ENCODE measurements at places on chromosomes 2 and 18. TPM values are rescaled to one million over a fixed set of nuclear protein-coding genes. Genes with fewer than 3 reads are reported as not detected.

GRCh38 chr2:8638327-8638726, 43.5 kb upstream of the ID2 start:
- DNase-seq = no peak
- no peaks in the 10 kb centered on the region for H3K36me3 ChIP-seq
- H3K4me3 ChIP-seq = no peak overlapping the region
- H3K27ac ChIP-seq = no peak overlapping the region
- peaks cover 3% of the 10 kb centered on the region for H3K4me1 ChIP-seq

DNA sequence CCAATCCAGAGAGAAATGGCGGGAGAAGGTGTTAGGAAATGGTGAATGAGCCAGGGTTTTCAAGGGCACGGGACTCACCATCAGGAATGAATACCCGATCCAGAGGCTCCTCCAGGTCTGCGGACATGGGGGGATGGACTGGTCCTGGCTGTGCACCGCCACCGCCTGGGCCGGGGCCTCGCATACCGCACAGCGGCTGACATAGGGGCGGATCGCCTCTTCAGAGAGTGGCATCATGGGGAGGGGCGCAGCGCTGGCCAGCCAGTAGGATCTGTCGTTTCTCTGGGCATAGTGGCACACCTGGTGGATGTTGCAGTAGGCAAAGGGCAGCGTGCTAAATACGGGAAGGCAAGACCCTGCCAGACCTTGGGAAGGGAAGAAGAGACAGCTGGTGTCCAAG, 156.1 kb downstream of the COL4A4 start:
- H3K36me3 ChIP-seq = no peaks in the 10 kb centered on the region
- DNase-seq = no peak
- no peak overlapping the region for H3K27ac ChIP-seq
- no peaks in the 10 kb centered on the region for H3K4me1 ChIP-seq
- H3K4me3 ChIP-seq = no peak overlapping the region

DNA sequence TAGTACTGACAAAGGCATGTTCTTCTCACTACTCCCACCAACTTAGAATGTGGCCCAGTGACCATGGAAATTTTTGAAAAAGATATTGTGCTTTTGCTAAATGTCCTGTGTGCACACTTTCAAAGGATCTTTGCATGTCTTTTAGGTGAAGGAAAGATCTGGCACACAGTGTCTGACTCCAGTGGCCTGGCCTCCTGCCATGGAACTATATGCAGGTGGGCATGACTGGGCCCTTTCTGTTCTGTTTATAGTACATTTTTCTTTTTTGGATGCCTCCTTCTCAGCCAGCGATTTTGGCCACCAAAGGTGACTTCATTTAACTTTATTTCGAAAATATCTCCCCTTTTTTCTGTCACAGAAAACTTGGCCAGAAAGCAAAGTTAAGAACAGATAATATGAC, 999.7 kb upstream of the PIK3C3 start:
- no peaks in the 10 kb centered on the region for H3K36me3 ChIP-seq
- H3K27ac ChIP-seq = no peak overlapping the region
- no peak for DNase-seq

The PSD4 gene
- total RNA-seq = 81.8 TPM

All from thymus (tissue), 14 donors.